ENCODE measurements at places on chromosomes 16 and 17.
A peak's percentile ranks its signal among the peaks of the same experiment; 100 is the strongest.

DNA sequence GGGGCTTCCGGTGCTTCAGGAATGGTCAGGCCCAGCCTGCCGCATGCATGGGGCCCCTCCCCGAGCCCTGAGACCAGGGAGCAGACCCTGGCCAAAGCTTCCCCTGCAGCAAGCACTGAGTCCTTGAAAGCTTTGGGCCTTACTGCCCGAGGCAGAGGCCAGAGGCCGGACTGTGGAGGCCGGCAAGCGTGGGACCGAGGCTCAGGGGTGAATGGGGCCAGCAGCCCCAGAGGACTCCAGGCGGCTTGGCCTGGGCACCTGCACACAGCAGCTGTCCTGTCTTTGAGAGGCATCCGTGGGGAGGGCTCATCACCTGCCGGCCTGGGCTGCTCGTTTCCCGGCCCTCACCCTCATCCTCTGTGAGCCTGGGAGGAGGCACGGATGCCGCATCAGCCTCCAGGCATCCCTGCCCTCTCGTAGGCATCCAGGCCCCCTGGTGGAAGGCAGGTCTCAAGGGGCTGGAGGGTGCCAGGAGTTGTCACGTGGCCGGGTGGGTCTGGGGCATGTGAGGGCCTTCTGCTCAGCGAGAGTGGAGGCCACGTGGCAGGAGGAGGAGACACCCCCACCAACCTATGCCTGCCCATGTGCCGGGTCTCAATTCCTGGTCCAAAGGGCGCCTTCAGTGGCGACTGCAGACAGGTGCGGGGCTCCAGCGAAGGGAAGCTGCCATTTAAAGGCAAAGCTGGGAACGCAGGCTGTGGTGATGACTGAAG, 31.4 kb downstream of the CACNA1H start:
- no peak for DNase-seq

- peak; percentile 84 for DNase-seq
Measured at GRCh38 chr17:76405967-76406647, 21.7 kb downstream of the SPHK1 start.

- no peak for DNase-seq
Measured at GRCh38 chr17:60664022-60664421, 13.6 kb upstream of the BCAS3 start.

DNA sequence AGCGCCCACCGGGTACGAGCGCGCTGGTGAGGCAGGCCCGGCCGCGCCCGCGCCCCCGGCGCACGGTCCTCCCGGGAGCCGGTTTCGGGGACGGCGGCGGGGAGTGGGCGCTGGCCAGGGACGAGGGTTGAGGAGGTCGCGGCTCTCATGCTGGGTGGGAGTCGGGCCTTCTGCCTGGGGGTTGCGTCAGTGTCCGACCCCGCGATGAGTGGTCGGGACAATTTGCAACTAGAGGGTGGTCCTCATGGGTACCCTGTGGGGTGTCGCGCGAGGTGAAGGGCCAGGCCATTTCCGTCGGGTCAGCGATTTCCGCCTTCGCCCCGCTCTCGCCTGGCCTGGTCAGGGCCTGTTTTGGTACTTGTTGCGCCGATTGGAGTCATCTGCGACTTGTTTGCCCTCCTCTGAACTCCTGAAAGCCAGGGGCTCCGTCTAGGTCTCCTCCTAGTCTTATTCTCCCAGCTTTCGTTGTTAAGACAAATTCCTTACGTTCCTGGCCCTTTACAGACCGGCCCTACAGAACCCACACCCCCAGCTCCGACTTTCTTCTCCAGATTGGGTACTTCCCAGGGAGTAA, 14.9 kb downstream of the NAA60 start:
- peak; percentile 55 for DNase-seq

GRCh38 chr16:66414891-66415290, 12.2 kb upstream of the BEAN1 start:
- DNase-seq = no peak

DNA sequence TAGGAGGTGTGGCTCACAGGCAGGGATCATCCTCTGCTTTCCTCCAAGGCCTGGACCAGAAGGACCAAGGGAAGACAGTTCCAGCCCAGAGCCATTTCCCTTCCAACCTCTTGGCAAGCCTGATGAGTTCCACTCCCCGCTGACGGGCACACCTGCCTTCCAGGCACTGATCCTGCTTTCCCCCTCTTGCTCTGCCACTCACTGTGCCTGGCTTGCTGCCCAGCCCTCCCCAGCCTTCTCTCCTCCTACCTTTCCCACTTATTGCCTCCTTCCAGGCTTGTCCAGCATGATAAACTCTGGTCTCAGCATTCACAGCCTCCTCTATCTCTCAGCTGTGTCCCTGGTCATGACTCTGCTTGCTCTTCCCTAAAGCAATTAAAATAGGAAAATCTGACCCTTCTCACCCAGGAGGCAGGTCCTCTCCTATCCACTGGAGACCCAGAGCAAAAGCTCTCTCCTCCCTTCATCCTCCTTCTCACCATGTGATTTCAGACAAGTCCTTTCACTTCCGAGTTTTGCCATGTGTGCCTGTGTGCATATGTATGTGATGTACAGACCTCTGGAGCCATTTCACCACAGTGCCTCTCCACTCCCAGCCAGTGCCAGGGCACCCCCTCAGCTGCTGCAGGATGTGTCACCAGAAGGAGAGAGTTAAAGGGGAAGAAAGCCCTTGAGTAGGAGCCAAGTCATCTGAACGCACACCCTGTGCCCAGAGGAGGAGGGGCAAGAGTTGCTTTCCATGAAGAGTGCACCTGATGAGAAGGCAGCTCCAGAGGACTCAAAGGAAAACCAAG, 13.4 kb upstream of the TMEM170A start:
- DNase-seq = peak; percentile 46

All from RPMI8226 (cell line).